ENCODE measurements at places on chromosomes 5 and 9. TPM values are rescaled to one million over a fixed set of nuclear protein-coding genes. Genes with fewer than 3 reads are reported as not detected.

- DNase-seq = peak; percentile 69
These were observed 500.0 kb upstream of the C9orf72 start for GRCh38 chr9:28073270-28073669.

DNA sequence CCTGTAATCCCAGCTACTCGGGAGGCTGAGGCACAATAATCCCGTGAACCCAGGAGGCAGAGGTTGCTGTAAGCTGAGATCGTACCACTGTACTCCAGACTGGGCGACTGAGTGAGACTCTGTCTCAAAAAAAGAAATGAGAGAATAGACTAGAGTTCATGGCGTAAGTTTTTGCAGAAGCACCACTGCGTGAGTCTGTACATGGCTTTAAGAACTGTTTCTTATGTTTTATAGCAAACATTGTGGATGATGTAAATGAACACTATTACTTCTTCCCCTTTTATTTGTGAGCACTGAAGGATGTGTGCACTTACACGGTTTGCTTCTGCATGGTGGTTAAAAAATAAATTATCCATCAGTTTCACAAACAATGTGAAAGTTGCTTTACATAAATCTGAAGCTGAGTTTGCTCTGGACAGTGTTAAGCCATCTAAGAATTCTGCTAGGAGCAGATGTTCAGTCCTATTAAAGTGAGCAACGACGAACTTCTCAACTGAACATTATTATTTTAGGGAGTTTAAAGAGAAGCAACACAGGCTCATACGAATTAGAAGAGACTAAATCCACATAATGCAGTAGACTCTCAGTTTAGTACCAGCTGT is 52.5 kb downstream of the ZFAND5 start:
- DNase-seq = no peak

DNA sequence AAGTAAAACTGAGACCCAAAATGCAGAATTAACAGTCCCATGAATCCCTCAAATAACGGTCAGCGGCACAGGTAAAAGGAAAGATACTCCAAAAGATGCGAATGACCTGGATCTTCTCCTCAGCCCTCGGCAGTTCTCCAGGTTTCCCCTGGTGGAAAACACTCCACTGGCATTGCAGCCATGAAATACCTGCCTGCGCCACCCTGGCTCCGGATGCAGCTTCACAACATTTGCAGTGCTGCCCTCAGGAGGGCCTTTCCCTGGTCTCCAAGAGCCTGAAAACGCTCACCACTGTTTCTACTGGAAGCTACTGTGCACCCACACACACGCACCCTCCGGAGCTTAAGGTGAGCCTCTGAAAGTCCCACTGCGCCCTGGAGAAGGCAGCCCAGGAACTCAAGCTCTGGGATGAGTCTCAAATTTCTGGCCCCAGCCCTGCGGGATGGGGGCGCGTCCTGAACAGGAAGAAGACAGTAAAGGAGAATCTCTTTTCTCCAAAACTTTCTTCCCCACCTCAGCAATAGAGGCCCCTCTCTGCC is 612 bp downstream of the UGT3A2 start:
- DNase-seq = no peak

- DNase-seq = no peak
These were observed 81.2 kb upstream of the CCDC112 start for GRCh38 chr5:115377468-115378217.

GRCh38 chr5:55633574-55634208 is 78.4 kb downstream of the SLC38A9 start:
- no peak for DNase-seq

- DNase-seq = no peak
These were observed 253.9 kb downstream of the CEMIP2 start for GRCh38 chr9:71514344-71514975.

- DNase-seq = no peak
These were observed 5.5 kb upstream of the STOML2 start for GRCh38 chr9:35108461-35108860.

Gene SPATA31C1
- polyA plus RNA-seq = 0.58 TPM
